ENCODE measurements at places on chromosomes 3 and 15.
A peak's percentile ranks its signal among the peaks of the same experiment; 100 is the strongest.

GRCh38 chr3:130395331-130395730, 49.9 kb downstream of the COL6A5 start:
- no peak for DNase-seq

- DNase-seq = no peak
Measured at GRCh38 chr3:69433121-69433968, 47.5 kb upstream of the FRMD4B start.

- no peak for DNase-seq
Measured at GRCh38 chr15:43029476-43029875, 76.4 kb downstream of the UBR1 start.

DNA sequence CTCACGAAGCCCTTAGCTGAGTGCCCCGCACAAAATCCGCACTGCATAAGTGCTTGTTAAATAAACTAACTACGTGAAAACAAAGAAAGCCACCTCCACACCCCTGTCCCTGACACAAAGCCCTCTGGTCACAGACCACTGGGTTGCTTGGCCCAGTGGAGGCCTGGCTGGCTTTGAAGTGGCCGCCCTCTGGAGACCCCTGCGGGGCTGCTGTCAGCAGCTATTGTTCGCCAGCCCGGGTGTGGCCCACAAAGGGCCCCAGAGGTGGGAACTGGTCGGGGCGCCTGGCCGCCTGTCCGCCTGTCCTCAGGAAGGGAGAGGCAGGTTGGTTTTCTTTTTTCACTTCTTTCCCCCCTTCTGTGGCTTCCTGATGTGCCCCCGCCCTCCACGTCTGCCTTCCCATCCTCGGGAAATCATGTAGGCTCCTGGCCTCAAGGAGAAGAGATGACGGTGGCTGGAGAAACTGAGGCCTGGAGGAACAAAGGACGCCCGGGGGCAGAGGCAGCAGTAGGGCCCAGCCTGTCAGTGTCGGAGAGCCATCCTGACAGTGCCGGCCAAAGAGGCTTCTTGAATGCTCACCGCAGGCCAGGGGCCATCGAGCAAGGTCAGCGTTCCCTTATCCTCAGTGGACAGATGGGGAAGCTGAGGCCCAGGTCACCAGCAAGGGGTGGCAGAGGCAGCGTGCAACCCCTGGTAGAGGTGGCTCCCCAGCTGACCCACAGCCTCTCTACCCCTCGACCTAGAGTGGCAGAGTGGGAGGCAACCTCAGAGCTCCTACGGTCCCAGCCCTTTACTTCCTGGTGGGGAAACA, 61.1 kb downstream of the SLC6A6 start:
- no peak for DNase-seq

DNA sequence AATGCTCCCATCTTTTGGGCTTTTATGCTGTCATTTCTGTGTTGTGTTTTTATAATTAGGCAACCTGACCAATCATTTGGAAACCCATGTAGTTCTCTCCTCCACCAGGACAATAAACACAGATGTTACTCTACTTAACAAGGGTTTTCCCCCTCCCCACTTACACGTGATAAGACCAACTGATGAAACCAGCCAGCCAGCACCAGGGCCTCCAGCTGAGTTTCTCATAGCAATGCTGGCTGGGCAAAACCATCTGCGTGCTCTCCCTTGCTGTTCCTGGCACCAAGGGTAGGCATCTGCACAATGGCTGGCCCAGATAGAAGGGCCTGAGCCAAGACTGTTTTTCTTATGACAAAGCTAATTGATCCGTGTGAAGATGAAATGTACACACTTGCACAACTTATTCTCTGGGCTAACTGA, 310.4 kb downstream of the PLCL2 start:
- peak; percentile 75 for DNase-seq

DNA sequence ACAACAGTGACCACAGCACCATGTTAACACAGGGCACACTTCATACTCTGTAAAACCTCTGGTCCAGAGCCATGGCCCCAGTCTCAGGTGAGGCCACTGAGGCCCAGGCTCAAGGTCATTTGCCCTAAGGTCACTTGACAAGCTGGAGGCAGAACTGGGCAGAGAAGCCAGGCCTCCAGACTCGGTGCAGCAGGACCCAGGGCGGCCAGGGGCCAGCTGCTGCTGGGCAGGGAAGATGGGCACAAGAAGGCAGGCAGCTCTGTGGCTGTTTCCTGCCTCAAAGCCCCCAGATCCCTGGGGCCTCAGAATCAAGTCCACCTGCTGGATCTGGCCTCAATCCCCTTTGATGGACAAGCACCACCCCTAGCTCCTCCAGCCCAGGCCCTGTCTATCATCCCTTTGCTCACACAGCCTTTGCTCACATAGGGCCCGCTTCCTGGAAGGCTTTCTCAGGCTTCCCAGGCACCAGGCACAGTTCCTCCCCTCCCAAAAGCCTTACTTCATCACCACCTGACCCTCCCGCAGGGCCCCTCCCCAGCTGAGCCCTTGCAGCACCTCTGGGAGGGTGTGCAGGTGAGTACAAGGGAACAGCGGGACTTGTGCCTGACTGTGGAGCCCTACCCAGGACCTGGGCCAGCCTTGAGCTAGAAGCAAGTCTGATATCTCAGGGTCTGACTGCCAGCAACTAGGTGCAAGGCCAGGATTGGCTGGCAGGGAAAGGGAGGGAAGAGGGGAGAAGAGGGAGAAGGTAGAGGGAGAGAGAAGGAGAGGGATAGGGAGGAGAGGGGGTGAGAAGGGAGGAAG, 38.0 kb upstream of the LINGO1 start:
- DNase-seq = no peak

DNA sequence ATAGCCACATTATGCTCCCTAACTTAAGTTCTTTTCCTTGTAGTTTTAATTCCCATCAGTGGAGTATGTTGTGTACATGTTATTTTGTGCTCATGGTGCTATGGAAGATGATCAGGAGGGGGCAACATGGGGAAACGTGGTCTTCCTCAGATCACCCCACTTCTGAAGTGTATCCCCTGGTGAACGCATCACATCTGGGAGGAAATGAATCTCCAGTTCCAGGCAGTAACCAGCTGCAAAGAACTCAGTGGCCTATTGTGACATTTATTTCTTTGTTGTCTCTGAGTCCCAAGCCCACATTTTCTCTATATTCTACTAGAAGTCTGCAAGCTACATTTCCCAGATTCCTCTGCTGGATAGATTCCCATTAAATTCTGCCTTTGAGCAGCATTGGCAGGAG, 217.0 kb downstream of the SATB1 start:
- no peak for DNase-seq
